ENCODE measurements at places on chromosomes 7 and 10.

GRCh38 chr7:37149051-37149772 is 299.5 kb downstream of the ELMO1 start:
- DNase-seq: no peak

DNA sequence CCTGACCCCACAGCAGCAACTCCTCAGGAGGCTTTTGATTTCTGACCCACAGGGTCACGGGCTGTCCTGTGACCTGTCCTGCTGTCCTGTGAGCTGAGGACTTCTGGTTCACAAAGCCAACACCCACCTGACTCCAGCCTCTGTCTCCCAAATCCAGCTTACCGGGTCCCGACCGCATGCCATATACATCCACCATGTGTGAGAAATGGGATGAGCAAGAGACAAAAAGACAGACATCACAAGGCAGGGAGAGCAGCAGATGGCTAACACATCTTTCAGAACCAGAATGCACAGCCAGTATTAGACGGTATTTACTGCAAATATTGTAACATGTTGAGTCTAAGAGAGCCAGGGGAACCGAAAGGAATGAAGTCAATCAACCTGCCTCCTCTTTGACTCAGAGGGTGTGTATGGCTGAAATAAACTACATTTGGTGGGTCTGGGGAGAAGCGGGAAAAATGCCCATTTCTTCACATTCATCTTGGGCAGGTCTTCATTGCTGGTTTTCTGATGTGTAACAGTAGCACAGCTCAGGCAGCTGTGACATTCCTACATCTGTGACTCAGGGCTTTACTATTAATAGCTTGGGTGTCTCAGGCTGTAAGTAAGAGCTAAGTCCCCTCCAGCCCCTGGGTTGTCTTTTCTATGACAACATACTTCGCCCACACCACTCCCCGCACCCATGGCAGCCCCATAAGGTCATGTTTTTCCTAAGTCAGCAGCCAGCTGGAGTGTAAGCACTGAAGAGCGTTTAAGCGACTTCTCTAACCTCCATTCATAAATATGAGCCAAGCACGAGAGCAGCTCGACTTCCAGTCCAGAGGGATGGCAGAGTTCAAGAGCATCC is 25.0 kb downstream of the ABLIM1 start:
- no peak for DNase-seq

DNA sequence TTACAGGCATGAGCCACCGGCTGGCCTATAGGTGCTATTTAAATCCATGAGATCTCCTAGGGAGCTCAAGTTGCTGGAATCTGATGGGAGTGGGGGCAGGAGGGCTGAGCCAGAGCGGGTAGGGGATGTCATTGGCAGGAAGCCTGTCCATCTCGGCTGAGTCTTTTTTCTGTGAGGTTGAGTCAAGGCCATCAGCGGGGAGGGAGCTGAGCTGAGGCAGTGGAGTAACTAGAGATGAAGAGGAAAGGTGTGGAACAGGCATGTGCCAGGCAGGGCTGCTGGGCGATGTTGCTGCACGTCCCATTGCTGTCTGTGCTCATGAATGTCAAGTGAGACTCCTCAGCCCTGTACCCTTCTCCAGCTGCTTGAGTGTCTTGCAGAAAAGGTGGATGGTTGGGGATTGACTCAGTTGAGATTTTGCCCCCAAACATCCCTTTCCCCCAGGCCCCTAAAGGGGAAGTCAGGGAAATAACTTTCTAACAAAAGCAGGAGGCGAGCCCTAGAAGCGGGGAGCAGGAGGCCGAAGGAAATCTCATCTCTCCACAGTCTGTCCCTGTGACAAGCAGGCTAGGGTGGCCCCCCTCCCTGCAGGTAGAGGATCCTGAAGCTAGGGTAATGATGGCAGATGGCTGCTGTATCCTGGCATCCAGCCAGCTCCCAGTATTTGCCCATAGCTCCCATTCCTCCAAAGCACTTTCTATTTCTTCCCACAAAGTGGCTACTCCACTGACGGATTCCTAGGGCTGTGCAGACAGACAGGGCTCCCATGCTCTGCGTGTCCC is 5.4 kb downstream of the ATP6V1F start:
- no peak for DNase-seq

DNA sequence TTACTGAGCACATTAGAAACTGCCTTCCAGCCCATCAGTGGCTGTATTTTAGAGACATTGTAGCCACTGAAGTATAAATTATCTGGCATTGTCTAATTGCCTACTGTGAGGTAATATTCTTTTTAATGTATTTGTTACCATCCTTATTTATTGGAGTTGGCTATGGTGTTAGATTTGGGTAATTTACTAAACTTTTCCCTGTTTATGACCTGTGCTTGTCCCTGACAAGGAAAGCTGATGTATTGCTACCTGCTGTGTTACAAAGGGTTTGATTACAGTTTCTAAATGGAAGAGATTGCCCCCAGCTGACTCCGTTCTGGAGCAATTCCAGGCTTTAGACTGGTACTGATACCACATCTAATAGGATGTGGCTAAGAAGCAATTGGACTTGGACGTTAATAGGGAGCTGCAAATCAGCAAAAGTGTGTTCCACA is 12.3 kb upstream of the ASCC1 start:
- DNase-seq: no peak

GRCh38 chr10:112535531-112535951 is 88.5 kb downstream of the VTI1A start:
- no peak for DNase-seq

DNA sequence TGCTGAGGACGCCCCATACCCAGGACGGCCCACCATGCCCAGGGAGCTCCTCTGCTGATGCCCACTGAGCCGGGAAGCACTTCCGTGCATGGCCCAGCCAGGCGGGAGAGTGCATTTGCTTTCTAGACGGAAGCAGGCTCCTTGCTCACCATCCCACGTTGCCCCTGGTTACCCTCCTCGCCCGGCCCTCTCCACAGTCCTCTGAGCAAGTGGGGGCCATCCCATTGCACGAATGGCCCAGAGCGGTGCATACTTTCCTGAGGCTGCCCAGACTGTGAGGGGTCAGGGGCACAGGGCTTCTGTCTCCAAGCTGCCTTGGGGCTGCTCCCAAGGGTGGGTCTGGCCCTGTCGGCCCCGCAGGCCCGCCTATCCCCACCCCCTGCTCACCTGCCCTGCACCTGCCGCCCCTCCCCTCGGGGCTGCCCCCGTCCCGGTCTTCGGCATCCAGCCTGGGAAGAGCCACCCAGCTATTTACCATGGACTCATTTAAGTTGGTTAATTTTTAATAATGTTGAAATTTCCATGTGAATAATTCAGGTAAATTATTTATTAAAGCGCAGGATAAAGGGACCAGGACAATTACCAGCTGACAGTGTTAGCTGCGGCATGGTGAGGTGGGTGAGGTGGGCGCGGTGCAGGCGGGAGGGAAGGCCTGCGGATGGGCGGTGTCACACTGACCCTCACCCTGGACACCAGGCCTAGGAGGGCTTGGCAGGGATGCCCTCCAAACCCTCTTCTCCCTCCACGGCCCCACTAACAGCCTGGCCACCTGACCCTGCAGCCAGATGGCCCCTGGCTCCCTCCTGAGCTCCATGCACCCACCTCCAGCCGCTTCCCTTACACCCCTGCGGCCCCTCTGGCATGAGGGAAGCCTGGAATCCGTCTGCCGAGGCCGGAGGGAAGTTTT is 104.4 kb downstream of the MICALL2 start:
- no peak for DNase-seq

DNA sequence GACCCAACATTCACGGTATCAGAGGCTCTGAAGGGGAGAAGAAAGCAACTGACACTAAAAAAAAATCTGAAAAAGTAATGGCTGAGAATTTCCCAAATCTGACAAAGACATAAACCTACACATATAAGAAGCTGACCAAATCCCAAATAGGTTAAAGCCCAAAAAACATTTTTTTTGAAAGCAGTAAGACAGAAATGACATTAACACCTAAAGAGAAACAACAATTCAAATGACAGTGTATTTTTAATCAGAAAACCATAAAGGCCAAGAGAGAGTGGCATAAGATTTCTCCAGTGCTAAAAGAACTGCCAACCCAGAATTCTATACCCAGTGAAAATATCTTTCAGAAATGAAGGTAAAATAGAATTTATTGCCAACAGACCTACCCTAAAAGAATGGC is 35.5 kb downstream of the RUFY2 start:
- no peak for DNase-seq

DNA sequence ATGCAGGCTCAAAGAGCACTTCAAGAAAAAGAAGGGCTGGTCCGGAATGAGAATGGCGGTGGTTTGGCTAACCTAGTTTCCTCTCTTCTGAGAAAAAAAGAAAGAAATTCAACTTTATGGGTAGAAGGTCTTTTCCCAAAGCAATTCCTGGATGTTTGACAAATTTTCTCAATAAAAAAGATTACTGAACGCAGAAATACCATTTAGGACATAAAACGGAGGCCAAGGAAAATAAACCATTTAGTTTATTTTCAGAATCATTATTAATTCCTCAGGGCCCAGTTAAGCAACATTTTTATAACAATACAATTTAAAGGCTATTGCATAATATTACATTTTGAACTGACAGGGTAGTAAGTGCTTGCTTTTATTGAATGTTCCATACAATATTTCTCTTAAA is 284.6 kb upstream of the ANKRD30A start:
- DNase-seq: no peak

DNA sequence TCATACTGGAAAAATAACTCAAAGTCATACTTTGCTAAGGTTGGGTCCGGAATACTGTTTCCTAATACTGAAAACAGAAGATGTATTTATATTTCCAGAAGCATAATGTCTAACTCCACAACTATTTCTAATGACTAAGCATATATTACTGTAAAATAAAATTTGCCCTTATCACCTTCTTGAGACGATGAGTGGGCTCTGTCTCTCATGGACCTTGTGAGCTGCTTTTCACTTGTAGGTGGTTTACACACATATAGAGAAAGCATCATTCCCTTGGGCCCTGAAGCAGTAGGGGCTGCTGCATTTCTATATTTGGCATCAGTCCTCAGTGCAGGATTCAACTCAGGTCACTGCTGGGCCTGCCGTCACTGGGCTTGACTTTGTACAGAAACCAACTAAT is 10.7 kb upstream of the FAM13C start:
- no peak for DNase-seq

GRCh38 chr10:79349072-79349491 is 1.8 kb downstream of the PPIF start:
- no peak for DNase-seq

- no peak for DNase-seq
Measured at GRCh38 chr7:85471307-85471706, 284.5 kb upstream of the SEMA3D start.
